ENCODE measurements at places on chromosomes 4 and X.

- DNase-seq: no peak
These were observed 2.1 kb upstream of the DHRSX start for GRCh38 chrX:2502668-2503519.

- no peak for DNase-seq
These were observed 611.1 kb upstream of the ATOH1 start for GRCh38 chr4:93217431-93217830.

GRCh38 chr4:3268395-3269104, 19.6 kb downstream of the MSANTD1 start:
- DNase-seq: no peak

GRCh38 chr4:77309496-77309895, 152.5 kb downstream of the CCNG2 start:
- no peak for DNase-seq

DNA sequence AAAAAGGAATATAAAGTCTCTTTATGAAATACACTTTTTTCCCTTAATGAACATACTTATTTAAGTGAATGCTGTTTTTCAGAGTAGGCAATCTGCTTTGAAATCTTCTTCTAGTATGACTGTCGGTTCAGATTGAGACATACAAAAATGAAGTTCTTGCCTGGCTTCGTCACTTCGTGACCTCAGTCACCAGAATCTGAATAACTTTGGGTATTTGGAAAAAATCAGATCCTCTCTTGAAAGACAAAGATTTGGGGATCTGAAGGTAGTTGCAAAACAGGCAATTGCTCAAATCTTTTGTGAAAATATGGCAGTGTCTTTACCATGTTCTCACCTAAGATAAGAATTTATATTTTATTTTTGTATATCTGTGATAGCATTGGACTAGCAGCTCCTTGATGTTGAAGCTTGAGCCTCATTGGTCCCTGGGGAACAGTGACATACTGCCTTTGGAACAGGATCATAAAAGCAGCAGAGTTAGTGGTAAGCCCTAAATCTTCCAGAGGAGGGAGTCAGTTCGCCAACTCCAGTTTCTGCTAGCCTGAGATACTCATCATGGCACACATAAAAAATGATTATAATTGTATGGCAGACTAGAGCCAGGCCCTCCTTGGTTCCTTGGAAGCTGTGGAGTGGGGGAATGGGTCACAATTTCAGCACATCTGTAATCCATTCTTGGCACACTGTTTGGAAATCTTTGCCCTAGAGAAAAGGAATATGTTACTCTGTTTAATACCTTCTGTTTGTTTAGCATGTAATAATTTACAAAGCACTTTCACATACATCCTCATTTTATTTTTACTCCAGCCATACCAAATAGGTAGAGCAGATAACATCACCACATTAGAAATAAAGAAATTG, 5.0 kb downstream of the ARFIP1 start:
- no peak for DNase-seq

DNA sequence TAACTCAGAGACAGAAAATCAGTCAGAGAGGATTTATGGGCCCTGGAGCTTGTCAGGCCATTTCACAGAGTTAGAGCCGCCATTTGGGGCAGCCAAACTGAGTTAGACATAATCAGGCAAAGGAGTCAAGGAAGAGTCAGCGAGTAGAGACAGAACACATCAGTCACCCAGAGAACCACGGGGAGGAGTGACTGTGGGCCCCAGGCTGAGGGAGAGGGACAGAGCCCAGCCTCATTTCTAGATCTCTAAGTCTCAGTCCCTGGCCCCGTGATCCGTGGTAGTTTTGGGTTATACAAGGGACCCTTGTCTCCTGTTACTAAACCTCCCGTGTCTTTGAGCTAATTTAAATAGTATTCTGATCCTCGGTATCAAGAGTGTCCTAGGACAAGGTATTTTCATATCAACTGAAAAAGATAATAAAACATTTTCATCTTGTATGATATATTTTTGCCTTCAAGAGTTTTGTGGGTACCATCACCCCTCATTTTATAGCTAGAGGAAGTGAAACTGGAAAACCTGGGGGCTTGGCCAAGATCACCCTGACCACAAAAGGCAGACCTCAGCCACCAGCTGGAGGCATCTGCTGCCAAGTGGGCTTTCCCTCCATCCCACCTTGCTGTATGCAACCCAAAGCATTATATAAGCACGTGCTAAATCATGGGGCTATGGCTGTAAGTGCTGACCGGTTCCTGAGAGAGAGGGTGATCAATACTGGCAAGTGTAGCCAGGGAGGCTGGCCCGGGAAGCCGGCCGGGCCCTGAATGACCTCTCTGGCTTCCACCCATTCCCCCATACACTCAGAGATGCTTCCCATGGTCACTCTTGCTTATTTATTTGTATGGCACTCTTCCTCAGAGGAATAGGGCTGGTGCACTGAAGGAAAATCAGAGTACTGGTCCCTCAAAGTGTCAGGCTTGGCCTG, 204.1 kb downstream of the BCOR start:
- no peak for DNase-seq

DNA sequence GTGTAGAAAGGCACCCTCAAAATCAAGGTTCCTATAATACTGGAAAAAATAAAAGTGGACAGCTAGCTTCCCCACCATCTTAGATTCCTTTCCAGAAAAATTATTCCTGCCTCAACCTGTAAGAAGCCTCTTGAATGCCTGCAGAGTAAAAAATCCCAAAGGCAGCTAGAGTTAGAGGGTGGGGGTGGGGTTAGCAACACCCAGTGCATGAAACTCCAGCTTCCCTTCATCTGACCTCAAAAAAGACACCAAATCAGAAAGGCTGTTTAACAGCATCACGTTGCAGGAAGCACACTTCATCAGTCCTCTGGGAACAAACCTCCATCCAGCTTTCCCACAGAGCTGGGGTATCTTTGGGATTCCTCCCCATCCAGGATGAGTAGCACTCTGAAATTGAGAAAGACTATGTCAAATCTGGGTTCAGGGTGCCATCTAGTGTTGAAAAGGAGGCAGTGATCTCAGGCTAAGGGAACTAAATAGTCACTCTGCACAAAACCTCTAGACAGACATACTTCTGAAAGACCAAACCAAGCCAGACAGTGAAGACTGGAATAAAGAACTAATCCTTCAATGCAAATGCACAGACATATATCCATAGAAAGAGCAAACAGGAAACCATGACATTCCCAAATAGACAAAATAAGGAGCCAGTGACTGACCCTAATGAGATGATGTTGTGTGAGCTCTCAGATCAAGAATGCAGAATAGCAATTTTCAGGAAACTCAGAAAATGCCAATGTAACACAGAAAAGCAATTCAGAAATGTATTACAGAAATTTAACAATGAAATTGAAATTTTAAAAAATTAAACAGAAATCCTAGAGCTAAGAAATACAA, 97.9 kb downstream of the ARHGEF9 start:
- peak; percentile 2 for DNase-seq

- no peak for DNase-seq
These were observed 65.0 kb upstream of the FMR1 start for GRCh38 chrX:147846676-147847075.

- no peak for DNase-seq
These were observed 28.5 kb downstream of the VCX3A start for GRCh38 chrX:6506444-6506843.

DNA sequence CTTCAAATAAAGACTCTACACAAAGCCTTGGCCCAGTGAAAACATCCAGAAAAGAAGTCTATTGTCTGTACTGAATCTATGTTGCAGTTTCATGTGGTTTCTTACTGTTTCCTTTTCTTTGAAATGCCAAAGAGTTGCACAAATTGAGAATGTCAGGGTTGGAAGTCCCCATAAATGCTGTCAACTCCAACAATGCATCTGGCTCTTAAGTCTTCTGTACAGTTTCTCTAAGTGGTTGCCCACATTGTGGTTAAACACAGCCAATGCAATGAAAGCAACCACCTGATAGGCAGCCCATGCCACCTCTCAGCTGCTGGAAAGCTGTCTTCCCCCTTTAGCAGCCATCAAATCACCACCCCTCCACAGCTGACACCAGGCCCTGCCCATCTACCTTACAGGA, 67.2 kb upstream of the C1GALT1C1 start:
- no peak for DNase-seq

GRCh38 chr4:36349938-36350549, 68.6 kb downstream of the DTHD1 start:
- no peak for DNase-seq

GRCh38 chr4:169050284-169050683, 40.2 kb upstream of the CBR4 start:
- no peak for DNase-seq

DNA sequence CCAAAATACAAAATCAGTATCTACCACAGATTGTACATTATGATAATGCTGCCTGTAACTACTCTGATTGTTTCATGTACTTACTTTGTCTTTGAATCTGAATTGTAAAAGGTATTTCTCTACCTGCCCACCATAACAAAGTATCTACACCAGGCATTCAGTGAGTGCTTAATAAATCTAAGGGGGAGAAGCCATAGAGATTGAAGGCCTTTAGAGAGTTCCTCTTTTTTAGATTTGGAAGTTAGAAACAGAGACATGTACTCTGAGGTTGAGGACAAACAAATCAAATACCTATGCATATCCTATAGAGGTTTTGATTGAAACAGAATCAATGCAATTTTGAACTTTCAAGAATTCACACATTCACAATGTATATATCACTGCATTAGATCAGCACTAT, 42.7 kb downstream of the SAT1 start:
- no peak for DNase-seq

- no peak for DNase-seq
These were observed 131.0 kb downstream of the PDS5A start for GRCh38 chr4:39846705-39847104.

Measured in GM19239 (cell line).